ENCODE measurements at places on chromosomes 7 and 10.

GRCh38 chr10:7533657-7534479 lies 123.0 kb upstream of the SFMBT2 start:
- DNase-seq: no peak

DNA sequence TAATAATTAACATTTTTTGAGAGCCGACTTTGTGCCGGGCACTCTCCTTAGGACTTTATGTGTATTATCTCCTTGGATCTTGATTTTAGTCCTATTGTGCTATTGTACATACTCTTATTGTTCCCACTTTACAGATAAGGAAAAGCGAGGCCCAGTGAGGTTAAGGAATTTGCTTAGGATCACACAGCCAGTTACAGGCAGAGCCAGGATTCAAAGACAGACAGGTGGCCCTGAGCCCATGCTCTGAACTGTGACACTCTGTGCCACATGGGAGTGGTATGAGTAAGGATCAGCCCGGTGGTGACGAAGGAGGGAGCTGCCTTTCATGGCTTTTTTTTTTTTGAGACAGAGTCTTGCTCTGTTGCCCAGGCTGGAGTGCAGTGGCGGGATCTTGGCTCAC lies 15.8 kb upstream of the GNA12 start:
- DNase-seq: no peak

DNA sequence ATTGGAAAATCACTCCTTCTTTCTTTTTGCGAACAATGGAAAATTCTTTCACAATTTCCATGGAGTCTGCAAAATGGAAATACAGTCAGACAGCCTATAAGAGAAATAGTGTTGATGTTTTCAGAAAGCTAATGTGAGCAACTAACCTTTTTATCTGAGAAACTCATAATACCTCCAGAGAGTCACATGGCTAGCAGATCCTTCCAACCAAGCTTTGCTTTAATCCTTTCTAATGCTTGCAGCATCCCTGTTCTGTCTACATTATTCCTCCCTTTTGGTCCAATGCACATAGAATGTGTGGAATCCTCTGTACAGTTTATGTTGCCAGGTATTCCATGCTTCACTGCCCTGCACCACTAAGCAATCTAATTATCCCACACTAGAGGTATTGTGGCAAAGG lies 717.5 kb upstream of the LRRN3 start:
- no peak for DNase-seq

GRCh38 chr7:139991269-139991666 lies 71.5 kb downstream of the PARP12 start:
- no peak for DNase-seq

- DNase-seq: no peak
Measured at GRCh38 chr7:142878315-142878714, 7.2 kb downstream of the TRPV6 start.

- no peak for DNase-seq
Measured at GRCh38 chr7:27254625-27255024, 12.0 kb downstream of the EVX1 start.

DNA sequence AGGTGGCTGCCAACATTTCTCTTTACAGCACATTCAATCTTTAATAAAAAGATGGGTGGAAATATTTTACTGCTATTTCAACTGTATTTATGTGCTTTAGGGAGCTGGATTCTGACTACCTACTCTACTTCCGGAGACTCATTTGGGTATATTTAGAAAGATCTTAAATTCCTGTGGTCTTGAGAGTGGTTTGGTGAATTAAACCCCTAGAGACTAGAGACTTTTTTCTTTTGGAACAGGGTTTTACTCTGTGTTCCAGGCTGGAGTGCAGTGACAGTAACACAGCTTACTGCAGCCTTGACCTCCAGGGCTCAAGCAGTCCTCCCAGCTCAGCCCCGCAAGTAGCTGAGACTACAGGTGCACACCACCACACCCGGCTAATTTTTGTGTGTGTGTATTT lies 79.0 kb upstream of the HABP2 start:
- no peak for DNase-seq

- DNase-seq: no peak
Measured at GRCh38 chr10:71431239-71432100, 34.8 kb downstream of the CDH23 start.

- DNase-seq: no peak
Measured at GRCh38 chr7:40822861-40823260, 688.1 kb downstream of the SUGCT start.

Data from activated T-cell treated with anti-CD3 and anti-CD28 coated beads, Interleukin-2, amount 50 U/mL, for 24 hours (primary cell).